AG09319 (cell line): ENCODE measurements at places on chromosomes 4 and X.
A peak's percentile ranks its signal among the peaks of the same experiment; 100 is the strongest.

GRCh38 chr4:39486221-39486804 lies 27.5 kb downstream of the LIAS start:
- DNase-seq = no peak

GRCh38 chr4:179195887-179196286 lies 1753.7 kb upstream of the AGA start:
- no peak for DNase-seq

- DNase-seq = no peak
Observed at GRCh38 chr4:128456171-128456570, 168.6 kb upstream of the PGRMC2 start.

GRCh38 chrX:114800719-114801118 lies 216.7 kb downstream of the IL13RA2 start:
- peak; percentile 52 for DNase-seq

DNA sequence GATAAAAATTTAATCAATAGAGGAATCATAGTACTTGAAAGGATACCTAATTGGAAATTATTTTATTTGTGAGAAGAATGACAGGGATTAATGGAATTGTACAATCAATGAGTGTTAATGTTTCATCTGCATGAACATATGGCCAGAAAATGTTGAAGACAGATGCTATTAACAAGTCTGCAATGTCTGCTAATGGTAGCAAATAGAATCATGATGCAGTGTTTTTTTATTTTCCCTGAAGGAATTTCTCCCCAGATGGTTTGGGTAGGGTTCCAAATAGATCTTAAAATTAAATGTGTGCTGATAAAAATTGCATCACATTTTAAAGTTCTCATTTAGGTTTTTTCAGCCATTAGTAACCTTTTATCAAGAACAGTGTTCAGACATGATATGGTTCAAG lies 291.3 kb upstream of the TRAM1L1 start:
- no peak for DNase-seq

- no peak for DNase-seq
Observed at GRCh38 chr4:138741766-138742377, 273.7 kb upstream of the NOCT start.

DNA sequence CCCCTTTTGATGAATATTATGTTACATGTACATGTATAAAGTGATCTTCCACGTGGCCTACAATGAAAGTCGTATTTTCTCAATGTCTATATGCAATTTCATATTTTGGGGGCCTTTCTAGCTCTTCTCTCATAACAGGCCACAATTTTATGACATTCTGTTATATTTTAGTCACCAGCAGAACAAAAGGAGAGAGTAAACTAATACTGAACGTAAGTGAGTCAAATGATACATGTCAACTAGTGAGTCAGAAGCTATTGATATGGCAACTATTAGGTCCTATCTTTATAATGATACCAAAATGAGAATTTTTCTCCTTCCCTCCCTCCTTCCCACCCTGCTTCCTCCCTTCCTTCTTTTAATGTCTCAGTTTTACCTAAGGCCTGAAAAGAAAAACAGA lies 14.4 kb downstream of the GC start:
- DNase-seq = no peak

DNA sequence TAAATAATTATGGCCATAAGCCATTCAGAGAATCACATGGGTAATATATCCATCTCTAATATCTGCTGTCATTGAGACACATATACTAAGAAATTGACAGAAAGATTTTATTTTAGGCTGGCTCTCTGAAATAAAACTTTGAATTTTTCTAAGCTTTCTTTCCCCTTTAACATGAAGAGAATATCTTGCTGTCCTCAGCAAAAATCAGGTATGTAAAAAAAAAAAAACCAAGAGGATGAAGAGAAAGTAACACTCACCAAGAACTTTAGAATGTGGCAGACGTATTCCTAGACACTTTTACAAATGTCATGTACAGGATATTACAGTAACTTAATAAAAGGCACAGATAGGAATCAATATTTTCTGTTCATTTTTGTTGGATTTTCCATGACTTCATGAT lies 65.8 kb downstream of the EPHA5 start:
- DNase-seq = no peak

- no peak for DNase-seq
Observed at GRCh38 chr4:24303926-24304325, 280.4 kb downstream of the DHX15 start.

- no peak for DNase-seq
Observed at GRCh38 chr4:138298866-138299265, 56.7 kb upstream of the SLC7A11 start.

- DNase-seq = no peak
Observed at GRCh38 chrX:109990582-109991276, 12.2 kb upstream of the TMEM164 start.

DNA sequence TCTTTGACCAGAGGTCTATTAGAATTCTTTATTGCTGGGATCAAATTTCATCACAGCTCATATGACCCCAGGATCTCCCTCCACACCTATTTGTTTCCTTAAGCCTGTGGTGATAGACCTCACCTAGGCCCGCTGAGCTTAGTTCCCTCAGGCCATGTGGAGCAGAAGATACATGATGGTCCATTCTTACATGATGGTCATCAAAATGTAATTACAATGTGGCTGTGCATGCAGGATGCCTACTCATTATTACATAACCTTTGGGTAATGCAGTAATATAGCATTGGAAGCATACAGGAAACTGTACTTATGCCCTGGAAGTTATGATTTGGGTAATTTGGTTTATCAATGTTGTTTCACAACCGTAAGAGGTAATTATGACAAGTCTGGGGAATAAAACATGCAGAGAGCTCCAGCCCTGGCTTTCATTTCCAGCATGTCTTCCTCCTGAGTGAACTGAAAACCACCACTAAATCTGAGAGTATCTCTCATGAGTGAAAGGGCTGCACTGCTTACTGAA lies 67.0 kb upstream of the AGA start:
- DNase-seq = no peak

GRCh38 chr4:169566021-169566818 lies 46.2 kb downstream of the NEK1 start:
- peak; percentile 28 for DNase-seq

- DNase-seq = no peak
Observed at GRCh38 chrX:136386826-136387225, 86.1 kb downstream of the ADGRG4 start.

DNA sequence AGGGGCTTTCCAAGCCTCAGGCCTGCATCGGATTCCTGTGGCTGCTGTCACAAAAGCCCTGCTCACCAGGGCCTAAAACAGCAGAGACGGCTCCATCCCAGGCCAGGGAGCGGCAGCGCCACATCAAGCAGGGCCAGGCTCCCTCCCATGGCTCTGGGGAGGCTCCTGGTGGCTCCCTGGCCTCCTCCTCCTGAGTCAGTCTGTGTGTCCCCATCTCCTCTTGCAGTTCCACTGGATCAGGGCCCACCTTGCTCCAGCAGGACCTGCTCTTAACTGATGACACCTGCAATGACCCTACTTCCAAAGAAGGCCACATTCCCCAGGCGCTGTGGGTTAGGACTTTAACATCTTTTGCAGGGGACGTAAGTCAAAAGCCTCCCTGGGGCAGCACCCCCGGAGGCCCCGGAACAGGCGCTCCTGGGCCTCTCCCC lies 51.9 kb downstream of the CPZ start:
- DNase-seq = no peak

GRCh38 chr4:178881937-178882336 lies 1439.7 kb upstream of the AGA start:
- DNase-seq = no peak

DNA sequence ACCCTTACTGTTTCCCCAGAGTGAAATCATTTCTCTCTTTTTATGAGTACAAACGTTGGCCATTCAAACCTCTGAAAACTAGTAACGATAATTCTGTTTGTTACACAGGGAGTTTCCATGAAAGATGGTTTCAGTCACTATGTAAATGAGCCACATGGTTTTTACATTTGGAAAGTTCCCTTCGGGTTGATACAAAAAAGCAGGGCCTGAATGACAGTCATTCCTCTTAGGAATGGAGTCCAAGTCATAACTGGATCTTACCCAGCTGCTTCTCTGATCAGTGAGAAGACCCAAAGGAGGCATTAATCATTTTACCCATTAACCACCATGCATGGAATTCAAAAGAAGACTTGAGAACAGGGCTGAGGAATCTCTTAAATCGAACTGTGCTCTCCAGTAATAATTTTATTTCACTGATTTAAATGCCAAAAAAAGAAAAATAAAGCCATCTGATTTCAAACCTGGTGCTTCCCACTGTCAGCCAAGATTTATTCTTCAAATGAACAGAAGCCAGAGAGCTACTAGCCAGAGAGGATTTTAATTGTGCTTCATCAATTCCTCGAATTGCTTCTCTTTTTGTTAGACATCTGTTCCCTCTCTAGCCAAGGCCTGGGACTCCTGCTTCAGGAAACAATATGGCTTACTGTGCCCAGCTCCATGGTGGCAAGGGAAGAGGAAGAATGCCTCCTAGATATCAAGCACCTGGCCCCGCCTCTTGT lies 3.2 kb downstream of the SOWAHB start:
- no peak for DNase-seq

DNA sequence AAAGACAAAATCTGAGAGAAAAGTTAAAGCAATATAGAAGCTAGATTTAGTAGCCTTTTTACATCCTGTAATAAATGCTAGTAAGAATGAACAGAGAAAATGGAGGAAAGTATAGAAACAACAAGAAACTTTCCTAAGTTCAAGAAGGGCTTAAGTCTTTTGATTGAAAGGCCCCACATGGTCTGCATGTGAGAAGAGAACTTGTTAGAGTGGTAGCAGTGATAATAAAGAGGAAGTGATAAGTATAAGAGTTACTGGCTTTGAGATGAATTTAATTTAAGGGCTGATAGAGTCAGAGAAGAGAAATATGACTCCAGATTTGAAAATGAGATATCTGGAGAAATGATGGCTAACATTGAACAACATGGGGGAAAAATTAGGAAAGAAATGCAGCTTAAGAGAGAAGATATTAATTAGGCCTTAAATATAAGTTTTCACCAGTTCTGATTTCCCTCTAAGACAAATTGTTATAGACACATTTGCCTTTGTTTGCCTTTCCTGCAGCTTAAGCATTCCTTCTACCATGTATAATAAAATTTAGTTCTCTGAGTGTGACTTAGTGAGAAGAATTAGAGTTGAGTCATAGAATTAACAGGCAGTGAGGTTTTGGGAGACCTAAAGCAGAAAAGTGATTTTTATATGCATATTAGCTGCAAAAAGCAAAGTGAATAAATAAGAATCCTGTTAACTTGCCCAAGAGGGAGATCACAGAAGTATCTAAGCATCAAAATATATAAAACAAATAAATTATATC lies 18.4 kb downstream of the ZFX start:
- no peak for DNase-seq
